ENCODE measurements at places on chromosomes 11 and 22.

DNA sequence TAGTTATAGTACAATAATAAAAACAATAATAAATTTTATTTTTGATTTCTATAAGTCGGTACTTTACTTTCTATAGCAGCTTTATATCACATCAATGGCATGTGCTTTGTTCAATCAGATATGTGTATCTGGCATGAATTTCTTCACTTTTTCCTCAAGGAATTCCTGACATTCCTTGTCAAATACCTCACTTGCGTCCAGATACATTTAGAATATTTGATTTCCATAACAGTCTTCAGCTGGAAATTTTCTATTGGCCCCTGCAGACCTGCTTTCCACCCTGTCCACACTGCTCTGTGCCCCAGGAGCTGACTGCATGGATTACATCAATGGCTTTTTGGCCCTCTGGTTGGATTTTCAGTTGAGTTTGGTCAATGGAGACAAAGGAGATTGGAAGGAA, 93.2 kb downstream of the FAR1 start:
- no peak for DNase-seq

GRCh38 chr11:113153847-113154246, 160.5 kb upstream of the TTC12 start:
- no peak for DNase-seq

- DNase-seq: no peak
Observed at GRCh38 chr11:96614846-96615245, 225.0 kb downstream of the JRKL start.

DNA sequence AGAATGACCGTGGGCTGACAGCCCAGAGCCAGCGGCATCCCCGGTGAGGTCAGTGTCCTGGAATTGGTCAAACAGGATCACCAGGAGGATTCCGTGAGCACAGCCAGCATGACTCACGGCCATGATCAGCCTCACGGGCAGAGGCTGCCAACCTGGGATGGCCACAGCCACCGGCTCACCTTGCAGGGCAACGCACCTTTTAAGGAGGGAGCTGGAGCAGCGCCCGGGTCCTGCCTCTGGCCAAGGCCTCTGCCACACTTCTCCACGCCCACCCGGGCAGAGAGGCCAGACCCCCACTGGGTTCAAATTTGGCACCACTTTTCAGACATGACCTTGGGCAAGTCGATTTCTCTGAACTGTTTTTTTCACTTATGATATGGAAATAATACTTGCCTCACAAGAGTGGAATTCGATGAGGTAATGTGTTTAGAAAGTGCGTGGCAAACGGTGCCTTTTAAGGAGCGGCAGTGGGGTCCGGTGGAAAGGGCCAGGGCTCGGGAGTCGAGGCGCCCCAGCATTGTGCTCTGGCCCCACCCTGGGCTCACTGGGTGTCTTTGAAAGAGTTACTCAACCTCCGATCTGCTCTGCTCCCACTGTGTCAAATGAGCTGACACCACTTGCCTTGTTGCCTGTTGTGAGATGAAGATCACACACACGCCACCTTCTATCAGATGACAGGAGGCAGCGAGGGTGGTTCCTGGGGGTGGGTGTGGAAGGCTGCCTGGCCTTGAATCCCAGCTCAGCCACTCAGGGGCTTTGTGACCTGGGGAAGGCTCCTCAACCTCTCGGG, 16.0 kb downstream of the TXN2 start:
- DNase-seq: no peak

DNA sequence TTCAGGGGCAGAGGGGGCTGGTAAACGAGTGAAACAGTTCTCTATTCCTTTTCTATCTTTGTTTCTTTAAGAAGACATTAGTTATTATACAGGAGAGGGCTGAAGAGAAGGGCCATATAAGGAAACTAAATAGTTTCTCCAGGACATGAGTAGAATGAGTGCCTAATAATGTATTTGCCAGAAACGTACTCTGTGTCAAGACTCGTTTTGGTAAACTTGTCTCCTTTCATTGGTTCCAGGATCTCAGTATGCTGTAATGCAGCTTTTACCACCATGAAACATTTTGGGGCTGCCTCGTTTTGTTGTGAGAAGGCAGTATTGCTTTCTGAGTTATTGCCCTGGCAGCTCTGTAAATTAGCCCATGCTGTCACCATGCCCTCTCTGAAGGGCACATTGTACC, 51.7 kb downstream of the POLD3 start:
- DNase-seq: no peak

GRCh38 chr11:79262221-79262620, 178.6 kb downstream of the TENM4 start:
- DNase-seq: no peak

DNA sequence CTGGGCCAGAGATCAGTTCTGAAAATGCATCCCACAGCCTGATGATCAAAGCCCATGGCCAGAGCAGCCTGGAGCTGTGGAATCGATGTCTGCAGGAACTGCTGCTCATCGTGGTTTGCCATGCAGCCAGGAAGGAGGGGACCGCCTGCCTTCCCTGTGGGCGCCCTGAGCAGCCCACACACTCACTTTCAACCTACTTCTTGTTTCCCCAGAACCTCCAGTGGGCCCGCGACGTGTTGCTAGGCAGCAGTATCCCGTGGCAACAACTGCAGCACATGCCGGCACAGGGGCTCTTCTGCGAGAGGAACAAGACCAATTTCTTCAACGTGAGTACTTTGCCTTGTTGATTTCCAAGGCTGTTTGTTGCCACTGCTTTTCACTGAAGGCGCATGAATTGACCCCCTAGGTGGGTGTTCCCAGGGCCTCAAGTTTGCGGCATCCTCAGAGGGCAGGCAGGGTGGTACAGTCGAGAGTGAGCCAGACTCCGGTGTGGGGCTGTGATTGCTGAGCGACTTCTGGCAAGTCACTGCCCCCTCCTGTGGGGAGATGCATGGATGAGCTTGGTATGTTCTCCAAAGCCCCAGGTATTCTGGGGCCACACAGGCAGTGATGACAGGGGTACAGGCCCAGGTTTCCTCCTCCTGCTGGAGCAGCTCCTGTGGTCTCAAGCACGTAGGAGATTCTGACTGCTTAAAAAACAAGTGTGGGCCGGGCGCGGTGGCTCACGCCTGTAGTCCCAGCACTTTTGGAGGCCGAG, 47.0 kb upstream of the SUSD2 start:
- no peak for DNase-seq

Measured in HuH-7 (cell line).